H7 (cell line): ENCODE measurements at places on chromosomes 16 and 17. TPM values are rescaled to one million over a fixed set of nuclear protein-coding genes. Genes with fewer than 3 reads are reported as not detected.

GRCh38 chr16:85290626-85291301 lies 178.5 kb upstream of the CIBAR2 start:
- DNase-seq, result no peak

DNA sequence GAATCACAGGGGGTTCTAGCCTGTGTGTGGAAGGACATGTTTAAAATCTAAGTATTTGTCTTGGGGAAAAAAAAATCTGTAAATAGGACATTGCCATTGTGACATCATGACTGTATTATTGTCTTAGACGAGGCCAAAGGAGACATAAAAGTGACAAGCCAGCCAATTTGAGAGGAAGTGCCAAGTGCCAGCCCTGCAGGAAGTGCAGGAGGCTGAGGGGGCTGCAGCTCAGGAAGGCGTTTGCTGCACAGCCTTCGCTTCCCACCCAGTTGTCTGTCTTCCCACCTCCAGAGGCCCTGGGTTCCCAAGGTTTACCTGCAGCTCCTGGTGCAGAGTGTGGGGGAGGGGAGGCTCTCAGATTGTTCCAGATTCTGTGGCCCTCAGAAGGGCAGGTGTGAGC lies 1.3 kb downstream of the ADCY7 start:
- peak; percentile 51 for DNase-seq

GRCh38 chr17:28906276-28906675 lies 3.4 kb upstream of the DHRS13 start:
- DNase-seq, result no peak

- DNase-seq, result no peak
Measured at GRCh38 chr17:63095459-63095858, 129.4 kb downstream of the TANC2 start.

The C17orf107 gene
- total RNA-seq, result 7.6 and 7.8 TPM in 2 replicates

DNA sequence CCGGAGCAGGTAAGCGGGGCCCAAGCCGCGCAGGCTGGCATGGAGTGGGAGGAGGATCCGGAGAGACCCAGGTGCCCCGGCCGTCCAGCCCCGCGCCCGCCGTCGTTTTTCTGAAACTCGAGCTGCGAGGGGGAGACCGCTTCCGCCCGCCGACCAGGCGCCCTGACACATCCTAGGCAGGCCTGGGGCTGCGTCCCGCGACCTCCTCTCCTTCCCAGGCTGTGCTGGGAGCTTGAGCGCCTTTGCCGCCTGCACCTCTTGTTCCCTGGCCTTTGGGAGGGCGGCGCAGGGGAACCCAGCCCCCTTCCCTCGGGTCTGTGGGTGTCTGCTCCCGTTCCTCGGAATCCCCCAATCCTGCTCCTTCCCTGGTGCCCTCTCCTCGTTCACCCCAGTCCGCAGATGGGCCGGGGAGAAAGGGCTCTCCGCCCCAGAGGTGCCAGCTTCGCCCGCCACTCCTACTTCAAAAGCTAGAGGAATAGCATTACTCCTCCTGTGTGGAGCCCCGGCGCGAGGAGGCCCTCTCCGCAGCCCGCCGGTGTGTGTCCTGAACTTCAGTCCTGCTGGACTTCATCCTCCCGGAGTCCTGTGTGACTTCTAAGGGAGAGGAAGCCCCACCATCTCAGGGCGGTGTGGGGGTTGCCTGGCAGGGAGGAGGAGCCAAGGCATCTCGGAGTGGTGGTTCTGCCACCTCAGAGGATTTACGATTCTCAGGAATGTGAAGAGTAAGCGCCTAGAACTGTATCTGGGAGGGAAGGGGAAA lies 1.0 kb downstream of the NHERF1 start:
- DNase-seq, result peak; percentile 76

DNA sequence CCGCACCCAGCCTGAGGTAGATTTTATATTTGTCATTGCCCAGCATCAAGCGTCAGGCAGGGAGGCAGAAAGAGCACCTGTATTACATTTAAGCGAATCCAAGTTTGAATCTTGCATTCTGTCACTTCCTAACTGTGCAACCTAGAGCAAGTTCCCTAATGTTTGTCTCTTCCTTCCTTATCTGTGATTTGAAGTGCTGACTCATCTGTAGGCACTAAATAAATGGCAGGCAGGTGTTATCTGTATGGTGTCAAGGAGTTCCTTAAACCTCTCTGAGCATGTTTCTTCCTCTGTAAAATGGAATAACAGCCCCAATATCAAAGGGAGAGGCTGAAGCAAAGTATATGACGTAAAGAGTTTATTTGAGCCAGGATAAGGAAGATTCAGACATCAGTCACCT lies 24.3 kb downstream of the GP2 start:
- no peak for DNase-seq

- no peak for DNase-seq
Measured at GRCh38 chr16:66525396-66526180, 24.3 kb downstream of the TK2 start.

GRCh38 chr17:47669081-47669480 lies 19.4 kb downstream of the KPNB1 start:
- no peak for DNase-seq

GRCh38 chr16:17632667-17633066 lies 161.9 kb upstream of the XYLT1 start:
- DNase-seq, result no peak

DNA sequence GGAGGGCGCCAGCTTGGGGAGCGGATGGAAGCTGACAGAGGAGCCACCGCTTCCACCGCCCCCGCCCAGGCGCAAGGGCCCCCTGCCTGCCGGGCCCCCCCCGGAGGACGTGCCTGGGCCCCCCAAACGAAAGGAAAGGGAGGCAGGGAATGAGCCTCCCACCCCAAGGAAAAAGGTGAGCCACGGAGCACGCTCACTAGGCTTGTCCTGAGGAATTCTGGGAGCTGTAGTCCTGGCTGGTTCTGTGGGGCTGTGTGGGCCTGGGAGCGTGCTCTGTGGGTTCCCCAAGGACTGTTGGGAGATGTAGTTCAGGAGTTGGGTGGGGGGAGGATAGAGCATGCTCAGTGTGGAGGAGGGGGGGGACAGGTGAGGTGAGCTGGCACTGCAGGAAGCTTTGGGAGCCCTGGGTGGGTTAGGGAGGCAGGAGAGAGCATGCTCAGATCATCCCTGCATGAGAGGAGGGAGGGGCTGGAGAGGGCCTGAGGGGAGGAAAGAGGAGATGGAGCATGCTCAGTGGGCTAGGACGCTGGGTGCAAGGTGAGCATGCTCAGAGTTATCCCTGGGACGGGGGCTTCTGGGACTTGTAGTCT lies 4.5 kb downstream of the FBXL19 start:
- DNase-seq, result peak; percentile 98

DNA sequence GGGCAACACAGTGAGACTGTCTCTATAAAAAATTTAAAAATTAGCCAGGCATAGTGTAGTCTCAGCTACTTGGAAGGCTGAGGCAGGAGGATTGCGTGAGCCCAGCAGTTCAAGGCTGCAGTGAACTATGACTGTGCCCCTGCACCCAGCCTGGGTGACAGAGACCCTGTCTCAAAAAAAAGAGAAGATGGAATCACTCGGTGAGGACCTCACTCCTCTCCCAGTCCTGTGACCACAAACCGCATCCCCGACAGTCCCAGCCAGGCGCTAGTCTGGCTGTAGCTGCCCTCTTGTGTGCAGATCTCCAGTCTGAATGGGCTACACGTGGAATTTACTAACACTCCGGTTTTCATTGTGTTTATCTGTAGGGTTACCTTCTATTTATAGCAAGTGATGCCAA lies 11.1 kb downstream of the DEXI start:
- DNase-seq, result no peak

The TMED6 gene
- total RNA-seq, result 0.52 TPM in 1 of 2 replicates, not detected in the other

GRCh38 chr16:2500918-2501750 lies 12.6 kb upstream of the ATP6V0C start:
- peak; percentile 98 for DNase-seq

The HOXB9 gene
- total RNA-seq, result 0.04 TPM in 1 of 2 replicates, not detected in the other

- DNase-seq, result peak; percentile 89
Measured at GRCh38 chr16:29816694-29817441, 916 bp downstream of the PAGR1 start.

The MSRB1 gene
- total RNA-seq, result 13.2 and 16.1 TPM in 2 replicates
